Keratinocyte (primary cell): ENCODE measurements at places on chromosomes 13 and 19.

GRCh38 chr13:60164234-60164889, 634 bp upstream of the DIAPH3 start:
- peak overlapping the region; percentile 90 for H3K27ac ChIP-seq
- H3K4me1 ChIP-seq = peaks cover 22% of the 10 kb centered on the region
- H3K27me3 ChIP-seq = no peaks in the 10 kb centered on the region
- no peak for DNase-seq
- peak overlapping the region; percentile 97 for H3K4me3 ChIP-seq

DNA sequence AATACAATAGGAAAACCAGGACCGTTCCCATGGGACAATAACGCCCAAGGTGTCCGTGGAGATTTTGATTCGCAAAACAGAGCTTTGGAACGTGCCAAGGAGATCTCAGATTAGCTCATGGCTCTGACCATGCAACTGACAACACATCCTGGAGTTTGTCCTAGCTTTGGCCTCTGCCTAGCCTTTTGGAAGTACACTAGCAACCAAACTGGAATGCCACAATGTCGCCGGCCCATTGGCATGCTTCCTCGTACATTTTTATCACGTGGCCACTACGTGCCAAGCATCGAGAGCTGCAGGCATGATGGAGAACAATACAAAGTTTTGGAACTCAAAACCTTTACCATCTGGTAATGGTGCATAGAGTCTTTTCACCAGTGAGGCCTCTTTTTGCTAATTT, 256.5 kb downstream of the DCLK1 start:
- no peak overlapping the region for H3K27ac ChIP-seq
- H3K4me1 ChIP-seq = no peaks in the 10 kb centered on the region
- DNase-seq = no peak
- no peak overlapping the region for H3K4me3 ChIP-seq

- H3K36me3 ChIP-seq = no peaks in the 10 kb centered on the region
- no peak overlapping the region for H3K27ac ChIP-seq
- DNase-seq = no peak
- no peaks in the 10 kb centered on the region for H3K4me1 ChIP-seq
- H3K27me3 ChIP-seq = no peaks in the 10 kb centered on the region
- H3K4me3 ChIP-seq = no peak overlapping the region
Measured at GRCh38 chr19:51277112-51277511, 26.2 kb downstream of the SIGLECL1 start.

DNA sequence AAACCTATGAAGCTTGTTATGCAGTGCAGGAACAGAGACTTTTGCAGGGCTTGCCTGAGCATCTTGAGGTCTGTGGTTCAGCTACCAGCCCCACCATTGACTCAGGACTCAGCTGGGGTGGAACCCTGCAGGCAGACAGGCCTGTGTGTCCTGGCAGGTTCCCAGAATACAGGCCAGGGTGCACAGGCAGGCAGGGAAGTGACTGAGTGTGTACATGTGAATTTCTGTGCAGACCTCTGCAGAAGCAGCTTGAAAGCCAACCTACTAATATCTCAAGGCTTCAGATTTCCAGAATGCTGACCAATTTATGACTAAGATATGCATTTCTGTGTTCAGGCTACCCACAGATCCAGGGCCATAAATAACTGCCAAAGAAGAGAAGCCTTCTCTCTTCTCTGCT, 254.4 kb downstream of the DLEU7 start:
- H3K4me1 ChIP-seq = peaks cover 39% of the 10 kb centered on the region
- no peaks in the 10 kb centered on the region for H3K36me3 ChIP-seq
- peak overlapping the region; percentile 66 for H3K27ac ChIP-seq
- DNase-seq = peak; percentile 86

GRCh38 chr13:66137384-66137783, 1092.8 kb downstream of the PCDH9 start:
- no peaks in the 10 kb centered on the region for H3K36me3 ChIP-seq
- no peaks in the 10 kb centered on the region for H3K27me3 ChIP-seq
- H3K4me3 ChIP-seq = no peak overlapping the region
- H3K4me1 ChIP-seq = no peaks in the 10 kb centered on the region
- DNase-seq = no peak

DNA sequence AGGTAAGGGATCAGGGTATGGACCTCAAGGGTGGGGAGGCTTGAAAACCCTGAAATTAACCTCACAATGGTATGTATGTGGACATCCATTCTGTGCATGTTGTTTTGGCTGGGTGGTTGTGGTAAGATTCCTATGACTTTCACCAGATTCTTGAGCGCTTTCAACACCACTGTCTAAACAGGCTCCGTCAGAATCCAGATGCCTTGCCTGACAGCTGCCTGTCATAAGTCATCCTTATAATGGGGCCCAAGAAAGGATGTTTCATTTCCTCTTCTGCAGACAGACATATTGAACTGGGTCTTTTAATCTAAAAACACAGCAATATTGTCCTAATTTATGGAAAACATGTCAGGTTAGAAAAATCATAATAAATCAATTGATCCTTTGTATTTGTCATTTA, 41.3 kb downstream of the ALOX5AP start:
- no peaks in the 10 kb centered on the region for H3K36me3 ChIP-seq
- no peak overlapping the region for H3K4me3 ChIP-seq
- peaks cover 12% of the 10 kb centered on the region for H3K27me3 ChIP-seq
- H3K4me1 ChIP-seq = no peaks in the 10 kb centered on the region
- no peak overlapping the region for H3K27ac ChIP-seq

- no peaks in the 10 kb centered on the region for H3K36me3 ChIP-seq
- no peak overlapping the region for H3K4me3 ChIP-seq
- H3K27me3 ChIP-seq = no peaks in the 10 kb centered on the region
- DNase-seq = no peak
Measured at GRCh38 chr19:56266051-56266450, 6.5 kb upstream of the EDDM13 start.

DNA sequence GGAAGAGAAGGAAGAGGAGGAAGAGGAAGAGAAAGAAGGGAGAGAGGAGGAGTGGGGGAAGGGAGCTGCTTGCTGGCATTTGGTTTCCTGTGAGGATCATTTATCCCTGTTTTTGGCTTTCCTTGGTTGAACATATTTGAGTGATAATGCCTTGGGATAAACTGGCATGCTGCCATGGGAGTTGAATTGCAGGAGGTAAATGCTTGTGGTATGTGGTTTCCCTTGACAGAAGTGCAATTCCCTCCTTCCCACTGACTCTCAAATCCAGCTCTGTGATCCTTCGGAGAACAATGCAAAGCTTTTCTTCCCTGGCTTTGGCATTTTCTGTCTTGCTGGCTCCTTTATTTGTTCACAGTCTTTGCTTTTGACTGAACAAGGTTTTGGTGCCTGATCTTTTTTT, 27.2 kb upstream of the CBY2 start:
- H3K4me1 ChIP-seq = peaks cover 11% of the 10 kb centered on the region
- peak; percentile 84 for DNase-seq
- no peak overlapping the region for H3K27ac ChIP-seq
- no peak overlapping the region for H3K4me3 ChIP-seq
- H3K27me3 ChIP-seq = peaks cover 17% of the 10 kb centered on the region
- H3K36me3 ChIP-seq = no peaks in the 10 kb centered on the region

GRCh38 chr13:44148159-44148914, 225.3 kb upstream of the SERP2 start:
- H3K36me3 ChIP-seq = no peaks in the 10 kb centered on the region
- H3K27ac ChIP-seq = no peak overlapping the region
- no peaks in the 10 kb centered on the region for H3K27me3 ChIP-seq

DNA sequence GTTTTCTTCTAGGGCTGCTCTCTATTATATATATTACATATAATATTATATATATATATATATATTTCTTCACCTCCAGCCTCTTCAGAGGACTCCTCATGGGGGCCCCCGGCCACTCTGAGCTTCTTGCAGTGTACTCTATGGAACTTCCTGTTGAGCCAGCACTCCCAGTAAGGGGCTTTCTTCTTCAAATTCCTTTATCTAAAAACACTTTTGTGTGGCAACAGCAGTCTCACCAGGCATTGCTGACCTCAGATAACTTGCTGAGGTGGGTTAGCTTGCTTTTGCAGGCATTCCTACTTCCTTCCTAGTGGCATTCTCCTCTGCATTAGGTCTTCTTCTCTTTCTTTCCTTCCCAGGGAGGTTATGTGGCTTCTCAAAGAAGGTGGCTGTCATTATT, 381.5 kb downstream of the MYO16 start:
- H3K36me3 ChIP-seq = no peaks in the 10 kb centered on the region
- no peak overlapping the region for H3K4me3 ChIP-seq
- no peaks in the 10 kb centered on the region for H3K27me3 ChIP-seq
- DNase-seq = no peak
- no peak overlapping the region for H3K27ac ChIP-seq

DNA sequence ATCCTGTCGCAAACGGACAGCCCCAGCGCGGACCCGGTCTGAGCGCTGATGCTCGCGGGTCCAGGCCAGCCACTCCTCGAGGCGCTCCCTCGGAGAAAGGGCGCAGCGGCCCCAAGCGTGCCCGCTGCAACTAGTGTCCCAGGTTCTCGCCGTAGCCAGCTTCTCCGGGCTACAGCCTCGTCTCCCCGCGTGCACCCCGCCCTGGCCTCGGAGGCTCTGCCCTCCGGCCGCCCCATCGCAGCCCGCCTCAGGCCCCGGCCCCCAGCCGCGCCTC, 487 bp downstream of the FLT1 start:
- H3K36me3 ChIP-seq = no peaks in the 10 kb centered on the region
- DNase-seq = no peak
- no peak overlapping the region for H3K4me3 ChIP-seq

DNA sequence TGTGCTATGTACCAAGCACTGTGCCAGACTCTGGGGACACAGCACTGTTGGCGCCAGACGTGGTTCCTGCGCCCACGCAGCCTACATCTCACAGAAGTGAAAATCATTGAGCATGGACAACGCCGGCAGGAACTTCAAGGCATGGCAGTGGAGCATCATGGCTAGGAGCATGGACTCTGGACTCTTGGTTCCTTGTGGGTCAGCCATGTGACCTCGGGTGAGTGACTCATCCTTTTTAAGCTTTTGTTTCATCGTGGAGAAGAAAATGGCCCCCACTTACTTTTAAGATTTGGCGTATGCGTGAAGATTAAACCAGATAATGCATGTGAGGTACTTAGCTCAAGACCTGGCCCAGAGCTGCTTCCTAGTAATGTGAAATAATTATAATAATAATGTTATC, 988.5 kb downstream of the UQCRFS1 start:
- H3K4me3 ChIP-seq = no peak overlapping the region
- H3K27me3 ChIP-seq = no peaks in the 10 kb centered on the region
- DNase-seq = no peak
- H3K36me3 ChIP-seq = no peaks in the 10 kb centered on the region

DNA sequence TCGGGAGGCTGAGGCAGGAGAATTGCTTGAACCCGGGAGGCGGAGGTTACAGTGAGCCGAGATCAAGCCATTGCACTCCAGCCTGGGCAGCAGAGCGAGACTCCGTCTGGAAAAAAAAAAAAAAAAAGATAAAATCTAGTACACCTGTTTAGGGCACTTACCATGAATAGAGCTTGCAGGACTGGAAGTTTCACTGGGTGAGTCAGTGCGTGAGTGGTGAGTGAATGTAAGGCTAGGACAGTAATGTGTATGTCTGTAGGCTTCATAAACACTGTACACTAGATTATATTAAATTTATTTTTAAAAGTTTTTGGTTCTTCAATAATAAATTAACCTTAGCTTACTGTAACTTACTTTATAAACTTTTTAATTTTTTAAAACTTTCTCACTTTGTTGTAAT, 22.9 kb downstream of the PPP5C start:
- H3K36me3 ChIP-seq = peaks cover 13% of the 10 kb centered on the region
- H3K27me3 ChIP-seq = no peaks in the 10 kb centered on the region
- no peak for DNase-seq
- H3K4me3 ChIP-seq = no peak overlapping the region
- H3K27ac ChIP-seq = peak overlapping the region; percentile 42

DNA sequence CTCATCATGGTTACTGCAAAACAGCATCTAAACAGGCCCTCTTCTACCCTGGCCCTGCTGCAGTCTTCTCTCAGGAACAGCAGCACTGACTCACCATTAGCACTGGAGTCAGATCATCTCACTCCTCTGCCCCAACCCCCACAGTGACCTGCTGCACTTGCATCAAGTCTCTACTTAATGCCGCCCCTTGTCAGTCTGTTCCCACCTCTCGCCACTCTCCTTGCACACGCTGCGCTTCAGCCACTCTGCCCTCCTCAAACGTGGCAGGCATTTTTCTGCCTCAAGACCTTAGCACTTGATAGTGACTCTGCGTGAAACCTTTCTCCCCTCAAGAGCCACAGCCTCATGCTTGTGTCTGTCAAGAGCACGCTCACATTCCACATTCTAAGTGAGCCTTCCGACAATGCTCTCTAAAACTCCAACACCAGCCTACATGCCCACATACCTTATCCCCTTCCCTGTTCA, 22.1 kb downstream of the MIPEP start:
- H3K36me3 ChIP-seq = no peaks in the 10 kb centered on the region
- no peak for DNase-seq
- peak overlapping the region; percentile 27 for H3K27ac ChIP-seq
- no peak overlapping the region for H3K4me3 ChIP-seq
- H3K27me3 ChIP-seq = no peaks in the 10 kb centered on the region

DNA sequence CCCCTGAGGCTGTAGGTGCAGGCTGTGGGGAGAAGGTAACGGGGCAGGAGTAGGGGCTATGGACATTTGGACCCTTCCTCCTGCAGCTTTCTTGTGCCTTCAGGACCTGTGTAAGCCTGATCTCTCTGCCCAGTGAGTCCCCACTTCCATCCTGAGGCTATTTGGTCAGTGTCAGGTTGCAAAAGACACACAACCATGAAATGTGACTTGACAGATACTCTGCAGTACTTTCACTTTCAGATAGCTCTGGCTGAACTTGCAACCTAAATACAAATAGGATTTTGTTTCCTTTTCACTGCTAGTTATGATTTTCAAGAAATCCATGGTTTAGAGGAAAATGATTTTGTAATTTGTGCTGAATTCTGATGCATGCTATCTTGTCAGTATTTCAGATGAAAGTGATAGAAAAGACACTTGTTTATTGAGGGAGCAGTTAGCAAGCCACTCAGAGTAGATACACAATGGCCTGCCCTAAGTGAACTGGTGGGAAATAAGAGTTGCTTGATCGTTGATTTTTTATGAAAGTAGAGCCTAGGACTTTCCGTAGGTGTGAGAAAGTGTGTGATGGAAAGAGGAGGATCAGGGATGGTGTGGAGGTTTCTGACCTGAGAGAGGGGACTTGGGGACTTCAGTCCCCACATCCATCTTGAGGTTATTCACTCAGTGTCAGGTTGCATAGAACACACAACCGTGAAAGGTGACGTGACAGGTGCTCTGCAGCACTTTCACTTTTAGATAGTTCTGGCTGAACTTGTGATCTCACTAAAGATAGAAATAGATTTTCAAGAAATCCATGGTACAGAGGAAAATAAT, 18.1 kb upstream of the EID2 start:
- H3K4me3 ChIP-seq = no peak overlapping the region
- no peak overlapping the region for H3K27ac ChIP-seq
- no peak for DNase-seq
- H3K36me3 ChIP-seq = no peaks in the 10 kb centered on the region
- peaks cover 4% of the 10 kb centered on the region for H3K27me3 ChIP-seq
- H3K4me1 ChIP-seq = no peaks in the 10 kb centered on the region
